Peyer's patch (tissue), 4 donors: ENCODE measurements at places on chromosomes 3 and 15. TPM values are rescaled to one million over a fixed set of nuclear protein-coding genes. Genes with fewer than 3 reads are reported as not detected.

GRCh38 chr15:63135804-63136203 lies 14.1 kb downstream of the LACTB start:
- DNase-seq, result no peak

- DNase-seq, result no peak
Observed at GRCh38 chr3:169661361-169662131, 2.0 kb downstream of the MECOM start.

Gene NECTIN3
- 48.9 TPM for total RNA-seq

Gene ZNF197
- total RNA-seq, result 17.3 TPM

Gene RHOV
- total RNA-seq, result 0.88 TPM

Gene ELP6
- total RNA-seq, result 9.1 TPM

Gene TGM4
- total RNA-seq, result not detected

GRCh38 chr3:181879926-181880325 lies 168.2 kb downstream of the SOX2 start:
- DNase-seq, result no peak

Gene TCF12
- 248 TPM for total RNA-seq

GRCh38 chr3:190092250-190092649 lies 28.4 kb downstream of the P3H2 start:
- no peak for DNase-seq

DNA sequence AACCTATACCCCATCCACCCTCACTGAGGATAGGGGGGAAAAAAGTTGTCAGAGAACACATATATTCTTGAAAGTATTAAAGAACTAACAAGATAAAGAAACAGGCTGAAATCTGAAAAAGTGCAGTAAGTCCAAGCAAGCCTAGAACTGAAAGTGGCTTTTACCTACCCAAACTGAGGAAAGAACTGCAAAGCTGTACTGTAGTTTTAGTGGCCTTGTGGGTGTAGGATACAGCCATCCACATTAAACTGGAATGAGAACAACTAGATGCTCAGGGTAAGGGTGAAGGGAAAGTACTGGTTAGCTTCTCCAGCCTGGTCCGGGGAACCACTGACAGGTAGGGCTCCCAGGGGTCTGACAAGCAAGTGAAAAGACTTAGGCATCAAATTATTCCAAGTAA lies 10.1 kb downstream of the UBP1 start:
- no peak for DNase-seq

Gene CFAP100
- total RNA-seq, result not detected

Gene TMEM266
- total RNA-seq, result not detected

- DNase-seq, result no peak
Observed at GRCh38 chr15:88932271-88932874, 19.2 kb upstream of the MFGE8 start.

Gene EPM2AIP1
- total RNA-seq, result 7.5 TPM

DNA sequence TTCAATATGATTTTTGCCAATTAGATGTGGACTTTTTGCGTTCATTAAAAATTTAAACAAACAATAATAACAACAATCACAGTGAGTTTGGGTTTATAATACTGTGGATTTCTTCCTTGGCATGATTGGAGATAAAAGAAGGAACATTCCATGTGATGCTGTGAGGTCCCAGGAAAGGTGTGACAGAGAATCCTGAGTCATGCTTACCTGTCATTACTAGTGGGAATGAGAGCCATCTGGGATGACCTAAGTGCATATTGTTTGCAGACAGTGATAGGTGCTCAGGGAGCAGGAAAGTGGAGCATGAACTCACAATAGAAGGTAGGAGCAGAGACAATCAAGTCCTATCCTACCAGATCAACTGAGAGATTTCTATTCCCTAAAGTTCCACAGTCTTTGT lies 766.5 kb upstream of the CFAP20DC start:
- no peak for DNase-seq

- DNase-seq, result no peak
Observed at GRCh38 chr3:13141991-13142412, 68.8 kb upstream of the IQSEC1 start.

DNA sequence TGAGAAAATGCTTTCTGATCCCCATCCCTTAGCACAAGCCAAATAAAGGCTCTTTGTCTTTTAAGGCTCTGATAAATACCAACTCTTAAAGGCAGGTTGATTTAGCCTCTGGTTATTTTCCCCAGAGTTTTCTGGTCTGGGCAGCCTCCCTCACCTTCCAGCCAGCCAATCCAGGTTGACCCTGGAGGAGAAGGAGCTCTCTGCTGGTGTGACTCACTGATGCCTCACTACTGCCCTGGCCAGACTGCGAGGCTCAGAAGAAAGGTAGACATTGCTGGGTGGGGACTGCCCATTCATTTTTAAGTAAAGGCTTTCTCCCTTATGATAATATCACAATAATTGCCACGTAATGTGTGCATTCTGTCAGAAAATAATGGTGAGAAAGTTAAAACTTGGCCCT lies 37.1 kb downstream of the SLCO3A1 start:
- no peak for DNase-seq

DNA sequence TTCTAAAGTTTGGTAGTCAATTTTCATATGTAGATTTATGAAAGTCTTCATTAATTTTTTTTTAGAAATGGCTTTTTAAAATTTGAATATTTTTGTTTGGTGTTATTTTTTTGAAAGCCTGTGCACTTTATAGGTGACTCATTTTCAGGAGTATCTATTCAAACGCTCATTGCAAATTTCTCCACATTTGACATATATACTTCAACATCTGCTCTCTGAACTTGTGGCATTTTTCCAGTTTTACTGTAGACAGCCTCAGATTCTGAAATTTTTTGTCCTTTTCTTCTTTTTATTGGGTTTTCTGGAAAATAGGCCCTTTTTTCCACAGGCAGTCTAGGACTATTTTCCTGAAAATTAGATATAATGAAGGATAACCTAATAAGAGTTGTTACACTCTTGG lies 396.6 kb downstream of the RBMS3 start:
- no peak for DNase-seq

DNA sequence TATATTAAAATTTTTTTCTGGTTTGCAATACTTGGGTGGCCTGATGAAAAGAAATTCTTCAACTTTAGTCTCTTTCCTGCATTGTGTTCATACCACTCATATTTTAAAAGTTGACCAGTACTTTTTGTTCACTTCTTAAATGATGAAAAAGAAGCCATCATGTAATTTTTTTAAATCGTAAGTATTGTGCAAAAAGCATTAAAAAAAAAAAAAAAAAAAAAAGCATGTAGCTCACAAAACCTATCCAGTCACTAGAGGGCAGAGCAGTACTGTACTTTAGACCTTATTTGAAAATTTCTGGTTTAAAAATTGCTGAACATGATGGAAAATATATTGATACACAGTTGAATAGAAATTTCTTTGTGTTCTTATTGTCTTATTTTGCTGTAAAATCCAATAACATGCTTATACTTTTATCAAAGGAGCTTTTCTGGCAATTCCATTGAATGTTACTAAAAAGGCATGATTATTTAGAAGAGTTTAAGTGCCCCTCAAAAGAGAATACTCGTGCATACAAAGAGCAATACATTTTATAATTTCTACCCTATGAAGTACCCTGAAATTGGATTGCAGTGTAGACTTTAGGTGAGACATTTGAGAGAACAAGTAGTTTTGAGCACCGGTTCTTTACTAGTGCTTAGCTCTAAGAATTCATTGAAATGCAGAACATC lies 137.7 kb downstream of the BBX start:
- no peak for DNase-seq

DNA sequence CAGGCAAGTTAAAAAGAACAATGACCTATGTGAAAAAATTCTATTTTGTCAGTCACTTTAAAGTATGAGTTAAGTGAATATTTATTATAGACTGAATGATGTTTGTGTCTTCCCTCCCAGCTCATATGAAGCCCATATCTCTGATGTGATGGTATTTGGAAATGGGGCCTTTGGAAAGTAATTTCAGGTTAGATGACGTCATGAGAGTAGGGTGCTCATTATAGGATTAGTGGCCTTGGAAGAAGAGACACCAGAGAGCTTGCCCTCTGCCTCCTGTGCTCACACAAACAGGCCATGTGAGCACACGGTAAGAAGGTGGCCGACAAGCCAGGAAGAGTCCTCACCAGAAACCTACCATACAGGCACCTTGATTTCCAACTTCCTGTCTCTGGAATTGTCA lies 138.8 kb upstream of the TNIK start:
- no peak for DNase-seq

- DNase-seq, result no peak
Observed at GRCh38 chr15:56248311-56248992, 4.8 kb upstream of the RFX7 start.

Gene CACNA1D
- 194 TPM for total RNA-seq

DNA sequence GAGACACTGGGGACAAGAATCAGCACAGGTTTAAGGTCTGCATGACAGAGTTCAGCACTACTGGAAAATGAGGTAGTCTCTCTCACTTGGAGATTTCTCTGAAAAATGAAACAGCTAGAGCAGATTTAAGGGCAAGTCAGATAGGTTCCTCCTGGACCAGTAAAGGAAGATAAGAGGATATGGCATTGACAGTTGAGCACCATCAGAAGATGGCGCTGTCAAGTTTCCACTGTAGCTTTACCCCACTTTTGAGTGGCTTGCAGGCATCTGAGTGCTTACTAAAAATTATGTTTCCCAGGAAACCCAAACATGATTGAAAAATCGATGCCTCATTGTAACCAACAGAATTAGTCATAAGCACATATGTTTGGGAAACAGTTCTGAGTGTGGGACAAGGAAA lies 407.2 kb upstream of the UBE2E2 start:
- DNase-seq, result no peak

- DNase-seq, result no peak
Observed at GRCh38 chr3:2465842-2466241, 367.2 kb downstream of the CNTN4 start.

DNA sequence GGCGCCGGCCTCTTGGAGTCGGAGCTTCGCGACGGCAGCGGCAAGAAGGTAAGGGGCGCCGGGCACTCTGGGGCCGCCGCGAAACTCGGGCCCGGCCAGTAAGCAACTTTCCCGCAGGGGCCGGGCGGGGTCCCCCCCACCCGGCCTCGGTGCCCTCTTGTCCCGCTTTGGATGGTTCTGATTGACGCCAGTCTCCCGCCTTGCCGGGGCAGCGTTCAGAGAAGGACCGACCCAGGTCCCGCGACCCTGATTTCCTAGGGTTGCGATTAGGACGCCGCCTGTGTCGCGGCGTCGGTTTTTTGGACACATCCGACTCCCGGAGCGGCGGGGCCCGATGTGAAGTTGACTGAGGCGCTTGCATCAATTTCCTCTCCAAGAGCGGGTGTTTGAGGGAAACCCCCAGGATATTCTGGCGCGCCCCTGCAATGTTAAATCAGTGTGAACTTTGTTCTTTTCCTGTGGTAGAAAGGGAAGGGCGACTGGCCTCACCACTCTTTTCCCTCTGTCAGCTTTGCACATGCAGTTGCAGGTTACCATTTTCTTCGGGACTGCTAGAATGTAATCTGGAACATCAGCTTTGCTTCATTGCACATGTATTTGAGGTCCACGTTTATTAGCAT lies 755 bp downstream of the PDE8A start:
- DNase-seq, result peak; percentile 72

Gene GASK1A
- total RNA-seq, result 6.3 TPM

DNA sequence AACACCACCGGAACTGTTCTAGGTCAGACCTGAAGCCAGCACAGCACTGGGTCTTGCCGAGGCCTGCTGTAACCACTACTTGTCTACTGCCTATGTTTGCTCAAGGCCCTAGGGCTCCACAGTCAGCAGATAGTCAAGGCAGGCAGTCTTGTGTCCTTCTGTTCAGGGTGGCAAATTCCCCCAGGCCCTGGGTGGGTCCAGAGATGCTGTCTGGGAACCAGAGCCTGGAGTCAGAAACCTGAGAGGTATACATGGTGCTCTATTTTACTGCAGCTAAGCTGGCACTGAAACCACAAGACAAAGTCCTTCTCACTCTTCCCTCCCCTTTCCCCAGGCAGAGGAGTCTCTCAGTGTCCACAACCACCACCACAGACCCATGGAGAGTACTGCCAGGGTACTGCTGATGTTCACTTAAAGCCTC lies 89.9 kb downstream of the BBX start:
- no peak for DNase-seq

DNA sequence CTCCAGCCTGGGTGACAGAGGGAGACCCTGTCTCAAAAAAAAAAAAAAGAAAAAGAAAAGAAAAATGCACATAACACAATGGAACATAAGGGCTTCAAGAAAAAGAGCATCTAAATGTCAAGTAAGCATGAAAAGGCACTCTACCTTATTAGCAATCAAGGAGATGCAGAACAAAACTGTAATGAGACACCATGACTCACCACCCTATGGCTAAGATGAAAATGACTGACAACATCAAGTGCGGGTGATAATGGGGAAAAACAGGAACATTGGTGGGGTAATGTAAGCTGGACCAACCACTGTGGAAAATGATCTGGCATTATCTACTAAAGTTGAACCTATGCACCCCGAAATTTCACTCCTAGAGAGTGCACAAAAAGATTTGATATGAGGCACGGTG lies 19.6 kb upstream of the NSMCE3 start:
- no peak for DNase-seq

- peak; percentile 40 for DNase-seq
Observed at GRCh38 chr3:197022405-197023231, 7.0 kb downstream of the MELTF start.

Gene ZNF660
- 1.1 TPM for total RNA-seq

DNA sequence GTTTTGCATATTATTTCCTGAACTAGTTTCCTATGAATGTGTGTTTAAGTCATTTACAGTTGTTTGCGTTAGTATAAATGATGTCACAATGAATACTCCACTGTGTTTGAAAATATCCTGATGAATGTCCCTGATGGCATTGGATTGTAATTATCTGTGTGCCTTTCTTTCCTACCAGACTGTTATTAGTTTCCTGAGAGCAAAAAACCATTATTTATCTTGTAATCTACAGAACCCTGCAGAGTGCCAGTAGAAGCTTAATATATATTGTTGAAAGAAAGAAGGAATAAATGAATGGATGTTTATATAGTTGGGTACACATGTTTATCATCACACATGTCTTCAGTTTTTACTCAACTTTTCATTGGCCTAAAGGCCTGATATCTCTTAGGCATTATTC lies 312.6 kb downstream of the AGBL1 start:
- no peak for DNase-seq

DNA sequence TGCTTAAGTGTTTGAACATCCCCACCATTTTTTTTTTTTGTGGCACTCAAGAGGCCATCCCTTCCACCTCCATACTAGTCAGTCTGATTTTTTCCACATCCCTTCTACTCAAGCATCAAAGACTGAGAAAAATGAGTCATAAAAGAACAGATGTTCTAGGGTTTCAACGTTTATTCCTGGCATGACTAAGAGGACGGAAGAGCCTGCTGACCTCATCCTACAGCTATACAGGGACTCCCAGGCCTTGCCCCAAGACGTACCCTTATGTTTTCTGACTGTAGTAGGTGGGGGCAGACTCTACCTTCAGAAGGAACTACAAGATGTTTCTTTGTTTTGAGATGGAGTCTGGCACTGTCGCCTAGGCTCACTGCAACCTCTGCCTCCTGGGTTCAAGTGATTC lies 3.3 kb upstream of the ITPKA start:
- DNase-seq, result no peak

GRCh38 chr15:100114100-100114499 lies 227.7 kb downstream of the ADAMTS17 start:
- DNase-seq, result no peak

Gene CNTN3
- 5.8 TPM for total RNA-seq

Gene MYO9A
- 42.9 TPM for total RNA-seq

- DNase-seq, result no peak
Observed at GRCh38 chr15:69973102-69973714, 124.5 kb downstream of the TLE3 start.
